CD8-positive, alpha-beta memory T cell (primary cell): ENCODE measurements at places on chromosomes 12 and 14. TPM values are rescaled to one million over a fixed set of nuclear protein-coding genes. Genes with fewer than 3 reads are reported as not detected.

Gene KERA
- not detected for total RNA-seq

Gene PTPRR
- not detected for total RNA-seq

- no peaks in the 10 kb centered on the region for H3K36me3 ChIP-seq
- H3K4me3 ChIP-seq = peak overlapping the region; percentile 73
- no peak for DNase-seq
- no peaks in the 10 kb centered on the region for H3K27me3 ChIP-seq
Observed at GRCh38 chr14:102590667-102591099, 1.8 kb upstream of the RCOR1 start.

DNA sequence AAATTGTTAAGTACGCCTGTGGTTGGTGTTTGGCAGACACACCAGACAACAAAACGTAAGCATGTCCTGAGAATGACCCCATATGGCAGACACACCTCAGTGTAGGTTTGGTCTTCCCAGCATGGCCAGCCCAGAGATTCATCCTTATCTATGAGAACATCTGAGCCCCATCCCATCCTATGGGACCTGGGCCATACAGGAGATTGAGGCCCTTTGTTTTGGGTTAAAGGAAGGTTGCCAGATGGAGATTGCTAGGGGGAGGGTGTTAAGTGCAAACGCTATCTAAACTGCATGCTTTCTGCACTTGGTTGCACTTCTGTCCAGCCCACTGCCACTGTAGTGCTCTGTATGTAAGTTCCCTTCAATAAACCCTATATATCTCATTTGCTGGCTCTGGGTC, 4.1 kb upstream of the PCNX4 start:
- H3K4me3 ChIP-seq = no peak overlapping the region
- no peaks in the 10 kb centered on the region for H3K27me3 ChIP-seq
- H3K27ac ChIP-seq = no peak overlapping the region
- no peaks in the 10 kb centered on the region for H3K36me3 ChIP-seq
